ENCODE measurements at places on chromosomes 3 and 15. TPM values are rescaled to one million over a fixed set of nuclear protein-coding genes. Genes with fewer than 3 reads are reported as not detected.

The MYRIP gene
- total RNA-seq: not detected

The SMCO1 gene
- total RNA-seq: not detected

The PRR23B gene
- not detected for total RNA-seq

The TF gene
- total RNA-seq: 4.0 TPM

The CCNB2 gene
- 32.1 TPM for total RNA-seq

The KNG1 gene
- total RNA-seq: not detected

The ZNF774 gene
- 2.3 TPM for total RNA-seq

The RBP2 gene
- total RNA-seq: not detected

The PYGO1 gene
- 21.2 TPM for total RNA-seq

The SPSB4 gene
- total RNA-seq: not detected

The IMPG2 gene
- 0.65 TPM for total RNA-seq

The TAGLN3 gene
- not detected for total RNA-seq

The ATP13A5 gene
- total RNA-seq: not detected

Measured in fibroblast of the aortic adventitia (primary cell).